BJ (cell line): ENCODE measurements at places on chromosomes 6 and 20.

DNA sequence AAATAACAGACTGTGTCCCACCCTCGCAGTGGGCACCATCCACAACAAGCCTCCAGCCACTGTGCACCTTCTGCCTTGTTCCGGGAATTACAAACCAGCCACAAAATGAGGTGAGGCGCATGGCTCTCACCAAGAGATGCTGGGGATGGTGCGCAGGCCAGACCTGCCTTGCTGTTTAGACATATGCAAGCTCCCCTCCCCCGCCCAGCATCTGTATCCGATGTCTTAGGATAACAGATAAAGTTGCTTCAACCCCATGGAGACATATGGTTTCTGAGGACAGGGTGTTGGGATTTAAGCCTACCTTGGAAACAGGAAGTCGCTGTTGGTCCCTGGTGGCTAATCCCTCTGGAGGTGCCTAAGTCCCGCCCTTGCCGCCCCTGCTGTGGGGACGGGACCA lies 50.4 kb upstream of the MPC1 start:
- DNase-seq, result no peak

DNA sequence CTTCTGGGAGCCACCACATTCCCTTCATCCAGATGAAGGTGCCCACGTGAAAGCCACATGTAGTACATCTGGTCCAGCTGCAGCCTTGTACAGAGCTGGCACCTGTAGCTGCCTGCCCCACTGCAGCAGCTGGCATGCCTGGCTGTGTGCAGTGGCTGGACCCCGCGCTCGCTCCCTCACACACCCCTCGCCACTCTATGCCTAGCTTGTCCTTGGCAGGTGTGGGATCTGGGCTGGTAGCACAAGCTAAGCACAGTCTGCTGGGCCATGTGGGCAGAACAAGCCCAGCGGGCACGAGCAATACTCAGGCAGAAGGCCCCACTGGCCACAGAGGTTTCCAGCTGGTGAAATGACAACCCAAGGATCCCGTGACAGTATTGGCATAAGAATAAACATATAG lies 199.4 kb upstream of the PRND start:
- DNase-seq, result no peak

- no peak for DNase-seq
Measured at GRCh38 chr20:3592931-3593330, 70.3 kb downstream of the GFRA4 start.

DNA sequence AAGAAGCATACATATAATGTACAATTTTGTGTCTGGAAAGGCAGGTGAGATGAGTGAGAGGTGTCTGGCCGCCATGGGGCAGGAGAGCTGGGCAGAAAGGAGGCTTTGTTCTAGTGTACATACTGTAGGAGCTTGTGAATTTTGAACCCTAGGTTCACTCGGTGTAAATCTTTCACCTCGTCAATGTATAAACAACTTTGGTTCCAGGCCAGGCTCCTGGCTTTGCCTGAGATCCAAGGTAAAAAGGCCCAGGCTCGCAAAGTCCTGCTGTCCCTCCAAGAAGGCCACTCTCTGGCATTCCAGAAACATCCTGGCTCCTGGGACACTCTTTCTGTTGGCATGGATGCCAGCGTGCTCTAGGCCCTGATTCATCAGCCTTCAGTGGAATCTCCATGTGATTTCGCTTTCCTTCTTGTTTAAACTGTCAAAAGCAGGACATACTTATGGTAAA lies 7.1 kb upstream of the SLC22A7 start:
- no peak for DNase-seq

DNA sequence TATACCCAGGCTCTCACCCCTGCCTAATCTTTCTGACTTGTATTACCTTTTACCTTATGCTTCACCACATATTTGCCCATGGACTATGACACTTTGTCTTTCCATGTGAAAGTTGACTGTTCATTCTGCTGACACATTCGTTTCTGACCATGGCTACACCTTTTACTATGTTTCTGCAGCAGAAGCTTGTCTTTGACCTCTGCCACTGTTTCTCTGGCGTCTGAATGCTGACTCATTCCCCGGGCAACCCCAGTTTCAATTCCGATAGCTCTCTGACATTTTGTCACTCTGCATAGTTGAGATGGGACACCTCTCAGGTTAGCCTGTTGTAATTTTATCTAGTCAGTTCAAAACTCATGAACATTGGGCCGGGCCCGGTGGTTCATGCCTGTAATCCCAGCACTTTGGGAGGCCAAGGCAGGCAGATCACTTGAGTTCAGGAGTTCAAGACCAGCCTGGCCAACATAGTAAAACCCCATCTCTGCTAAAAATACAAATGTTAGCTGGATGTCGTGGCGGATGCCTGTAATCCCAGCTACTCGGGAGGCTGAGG lies 50.7 kb downstream of the SLC26A8 start:
- no peak for DNase-seq
